ENCODE measurements at places on chromosomes 2 and 18.

GRCh38 chr2:46936566-46936965, 21.0 kb upstream of the MCFD2 start:
- DNase-seq, result no peak

DNA sequence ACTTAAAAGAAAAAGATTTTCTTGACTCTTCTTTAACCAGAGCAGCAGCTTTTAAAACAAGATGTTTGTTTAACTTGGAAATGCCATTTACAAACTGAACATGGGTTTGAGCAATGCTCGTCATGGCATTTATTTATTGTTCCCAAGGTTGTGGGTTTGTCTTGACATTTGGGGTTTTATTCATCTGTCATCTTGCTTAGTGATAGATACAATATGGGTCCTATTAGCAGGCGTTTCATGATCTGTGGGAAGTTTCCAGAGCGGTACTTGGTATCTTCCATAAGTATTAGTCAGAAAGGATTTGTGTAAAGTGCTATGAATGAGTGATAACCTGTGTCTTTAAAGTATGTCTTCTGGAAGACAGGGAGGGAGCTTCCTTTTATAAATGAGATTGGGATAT, 29.9 kb upstream of the MGAT5 start:
- DNase-seq, result no peak

DNA sequence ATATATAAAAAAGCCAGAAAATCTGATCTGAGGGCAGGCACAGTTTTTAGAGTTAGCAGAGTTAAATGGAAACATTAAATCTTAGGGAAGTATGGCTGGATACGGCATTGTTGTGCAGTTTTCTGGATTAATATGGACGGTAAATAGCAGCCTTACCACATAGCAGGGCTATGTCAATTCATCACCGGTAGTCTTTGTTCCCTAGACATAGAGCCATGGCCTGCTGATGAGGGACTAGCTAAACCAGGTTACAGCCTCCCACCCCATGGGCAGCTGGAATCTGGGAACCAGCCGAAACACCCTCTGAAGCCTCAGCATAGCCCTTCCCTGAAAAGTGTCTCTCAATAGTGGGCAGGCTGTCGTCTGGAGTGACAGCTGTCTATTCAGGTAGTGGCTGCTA, 32.4 kb downstream of the CDCA7 start:
- no peak for DNase-seq

GRCh38 chr2:2919574-2920365, 457.8 kb downstream of the EIPR1 start:
- DNase-seq, result no peak

DNA sequence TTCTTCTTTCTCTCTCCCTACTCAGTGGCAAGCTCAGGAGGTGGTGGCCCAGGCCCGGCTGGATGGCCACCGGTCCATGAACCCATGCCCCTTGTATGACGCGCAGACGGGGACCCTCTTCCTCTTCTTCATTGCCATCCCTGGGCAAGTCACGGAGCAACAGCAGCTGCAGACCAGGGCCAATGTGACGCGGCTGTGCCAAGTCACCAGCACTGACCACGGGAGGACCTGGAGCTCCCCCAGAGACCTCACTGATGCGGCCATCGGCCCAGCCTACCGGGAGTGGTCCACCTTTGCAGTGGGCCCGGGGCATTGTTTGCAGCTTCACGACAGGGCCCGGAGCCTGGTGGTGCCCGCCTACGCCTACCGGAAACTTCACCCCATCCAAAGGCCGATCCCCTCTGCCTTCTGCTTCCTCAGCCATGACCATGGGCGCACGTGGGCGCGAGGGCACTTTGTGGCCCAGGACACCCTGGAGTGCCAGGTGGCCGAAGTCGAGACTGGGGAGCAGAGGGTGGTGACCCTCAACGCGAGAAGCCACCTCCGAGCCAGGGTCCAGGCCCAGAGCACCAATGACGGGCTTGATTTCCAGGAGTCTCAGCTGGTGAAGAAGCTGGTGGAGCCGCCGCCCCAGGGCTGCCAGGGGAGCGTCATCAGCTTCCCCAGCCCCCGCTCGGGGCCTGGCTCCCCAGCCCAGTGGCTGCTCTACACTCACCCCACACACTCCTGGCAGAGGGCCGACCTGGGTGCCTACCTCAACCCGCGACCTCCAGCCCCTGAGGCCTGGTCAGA, 1.8 kb downstream of the NEU2 start:
- DNase-seq, result no peak

GRCh38 chr2:165953306-165953654, 296 bp downstream of the TTC21B start:
- no peak for DNase-seq

DNA sequence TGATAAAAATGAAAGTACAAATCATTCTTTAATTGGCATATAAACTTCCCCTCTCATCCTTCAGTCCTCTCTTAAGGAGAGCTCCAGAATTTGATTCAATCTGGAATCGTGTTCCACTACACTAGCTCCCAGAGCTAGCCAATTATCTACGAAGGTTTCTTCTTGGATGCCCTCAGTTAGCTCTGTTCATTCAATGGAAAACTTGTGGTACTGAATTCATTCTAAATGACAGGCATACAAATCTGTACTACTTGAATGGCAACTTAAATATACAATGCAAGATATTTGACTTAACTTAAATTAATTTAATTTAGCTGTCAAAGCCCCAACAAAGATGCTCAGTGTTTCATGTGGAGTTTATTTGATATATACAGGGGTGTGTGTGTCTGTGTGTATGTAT, 1474.2 kb upstream of the CELF4 start:
- no peak for DNase-seq

GRCh38 chr2:10777842-10778723, 34.5 kb downstream of the PDIA6 start:
- DNase-seq, result no peak

- DNase-seq, result no peak
Measured at GRCh38 chr2:16522031-16522831, 143.4 kb downstream of the CYRIA start.

GRCh38 chr2:26519396-26520147, 41.6 kb upstream of the OTOF start:
- peak; percentile 45 for DNase-seq

DNA sequence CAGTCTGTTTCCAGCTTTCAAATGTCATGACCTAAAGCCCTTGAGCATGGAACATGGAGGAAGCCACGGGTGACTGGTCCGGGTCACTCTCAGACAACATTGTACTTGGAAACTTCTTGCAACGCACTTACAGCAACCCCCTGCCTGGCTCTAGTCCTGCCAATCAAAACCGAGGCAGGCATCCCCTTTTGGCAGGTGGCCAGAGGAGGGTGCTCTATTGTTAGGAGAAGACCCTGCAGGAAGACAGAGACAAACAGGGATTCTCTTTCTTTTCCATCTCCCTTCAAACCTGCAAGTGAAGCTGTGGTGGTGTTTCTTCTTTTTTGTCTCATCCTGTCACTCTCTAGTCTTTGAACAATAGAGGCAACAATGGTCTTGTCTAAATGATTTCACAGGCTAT, 667.2 kb downstream of the ZEB2 start:
- DNase-seq, result no peak

GRCh38 chr2:20049637-20050036, 1.8 kb downstream of the LAPTM4A start:
- DNase-seq, result no peak

DNA sequence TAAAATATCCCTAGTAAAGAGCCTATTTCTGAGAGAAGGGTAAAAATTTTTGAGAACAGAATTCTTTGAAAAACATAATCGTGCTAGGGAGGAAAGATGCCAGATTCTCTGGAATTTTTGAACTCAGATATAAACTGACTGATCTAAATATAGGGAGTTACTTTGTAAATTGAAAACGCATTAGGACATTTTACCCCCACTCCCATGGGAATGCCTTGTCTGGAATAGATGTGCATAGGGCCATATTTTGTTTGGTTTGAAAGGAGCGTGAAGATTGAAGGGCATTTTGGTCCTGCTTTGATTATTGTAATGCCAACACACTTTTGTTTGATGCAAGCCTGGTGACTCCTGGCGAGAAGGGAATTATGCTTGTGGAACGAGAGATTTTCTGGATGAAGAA, 158.7 kb upstream of the DPP10 start:
- DNase-seq, result no peak

DNA sequence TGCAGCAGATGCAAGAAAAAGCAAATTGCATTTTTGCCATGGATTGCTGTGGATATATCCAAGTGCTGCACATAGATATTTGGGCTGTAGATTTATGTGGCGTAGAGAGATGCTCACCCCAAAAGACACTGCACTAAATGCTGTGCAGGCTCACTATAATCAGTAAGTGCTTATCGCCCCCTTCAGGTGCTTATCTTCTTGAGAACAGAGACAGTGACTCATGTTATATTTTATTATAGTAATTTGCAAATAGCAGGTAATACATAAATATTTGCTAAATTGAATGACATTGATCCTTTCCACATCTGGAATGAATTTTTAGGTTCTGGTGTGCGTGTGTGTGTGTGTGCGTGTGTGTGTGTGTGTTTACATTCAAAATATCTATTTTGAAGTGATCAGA, 36.8 kb upstream of the PLEKHM3 start:
- peak; percentile 25 for DNase-seq

DNA sequence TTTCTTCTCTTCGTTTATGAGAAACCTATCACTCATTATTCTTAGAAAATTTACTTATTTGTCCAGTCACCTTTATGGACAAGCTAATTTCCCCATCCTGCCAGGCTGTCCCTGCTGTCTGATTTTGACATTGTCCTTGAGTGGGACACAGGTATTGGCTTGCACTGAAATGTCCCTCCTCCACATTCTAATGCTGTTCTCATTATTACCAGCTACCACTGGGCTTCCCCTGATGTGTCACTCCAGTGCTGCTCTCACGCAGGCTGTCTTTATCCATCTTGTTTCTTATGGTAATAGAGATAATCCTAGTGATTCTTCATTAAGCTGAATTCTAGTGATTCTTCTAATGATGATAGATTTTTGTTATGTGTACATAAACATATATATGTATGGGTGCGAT, 48.1 kb upstream of the RBMS1 start:
- no peak for DNase-seq

DNA sequence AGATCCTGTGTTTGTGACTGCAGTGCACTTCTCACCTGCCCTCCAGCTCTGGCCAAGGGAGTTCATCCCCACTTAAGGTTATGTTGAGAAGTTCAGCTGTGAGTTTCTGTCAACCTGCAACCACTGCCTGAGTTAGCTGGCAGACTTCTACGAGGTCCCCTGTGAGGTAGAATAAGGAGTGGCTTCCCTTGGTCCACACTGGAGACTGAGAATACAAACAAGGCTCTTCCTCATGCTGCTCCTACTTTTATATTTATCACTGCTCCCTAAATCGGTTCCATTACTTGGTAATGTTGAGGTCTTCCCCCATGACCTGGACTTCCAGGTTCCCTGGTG, 353.2 kb upstream of the CWC22 start:
- no peak for DNase-seq
